Inflammatory macrophage (primary cell): ENCODE measurements at places on chromosomes 7 and 10.

- DNase-seq, result no peak
These were observed 46.1 kb downstream of the CYTH3 start for GRCh38 chr7:6226194-6226799.

- DNase-seq, result no peak
These were observed 9.6 kb upstream of the ZNF487 start for GRCh38 chr10:43427166-43427825.

DNA sequence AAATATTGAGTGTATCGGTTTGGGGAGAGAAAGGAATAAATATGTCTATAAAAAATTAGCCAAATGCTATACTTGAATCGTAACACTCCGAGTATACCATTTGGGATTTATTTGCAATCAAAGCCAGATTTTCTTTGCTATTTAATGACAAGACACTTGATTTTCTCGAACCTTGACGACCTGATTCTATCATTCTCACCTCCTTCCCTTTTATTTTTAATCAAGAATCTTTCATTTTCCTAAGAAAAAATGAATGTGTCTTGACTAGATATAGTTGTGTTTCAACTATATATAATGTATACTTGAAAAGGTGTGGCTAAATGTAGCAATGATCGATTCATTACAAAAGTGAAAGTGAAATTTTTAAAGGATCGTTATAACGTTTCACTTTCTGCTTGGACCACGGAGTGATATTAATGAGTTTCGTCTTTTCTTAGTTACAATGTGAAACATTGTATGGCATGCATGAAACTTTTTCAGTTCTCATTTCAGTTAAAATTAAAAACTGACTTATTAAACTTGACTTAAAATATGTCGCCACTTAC lies 562 bp downstream of the NUB1 start:
- no peak for DNase-seq

DNA sequence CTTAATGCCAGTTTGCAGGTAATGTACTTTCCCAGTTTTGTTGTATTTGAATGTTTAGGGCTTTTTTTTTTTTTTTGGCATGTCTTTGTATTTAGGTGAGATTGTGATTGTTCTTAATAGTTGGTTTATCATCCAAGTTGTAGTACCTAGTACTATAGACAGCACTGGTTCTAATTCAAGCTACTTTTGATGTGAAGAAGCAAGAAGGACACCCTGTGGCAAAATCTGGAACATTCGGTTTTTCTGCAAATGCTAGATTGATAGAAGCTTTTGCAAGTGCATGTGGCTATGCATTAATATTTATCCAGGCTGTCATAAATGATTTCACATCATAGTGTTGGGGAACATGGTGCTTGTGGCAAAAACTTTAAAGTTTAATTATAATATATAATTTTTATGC lies 248.9 kb downstream of the FOXP2 start:
- DNase-seq, result no peak

DNA sequence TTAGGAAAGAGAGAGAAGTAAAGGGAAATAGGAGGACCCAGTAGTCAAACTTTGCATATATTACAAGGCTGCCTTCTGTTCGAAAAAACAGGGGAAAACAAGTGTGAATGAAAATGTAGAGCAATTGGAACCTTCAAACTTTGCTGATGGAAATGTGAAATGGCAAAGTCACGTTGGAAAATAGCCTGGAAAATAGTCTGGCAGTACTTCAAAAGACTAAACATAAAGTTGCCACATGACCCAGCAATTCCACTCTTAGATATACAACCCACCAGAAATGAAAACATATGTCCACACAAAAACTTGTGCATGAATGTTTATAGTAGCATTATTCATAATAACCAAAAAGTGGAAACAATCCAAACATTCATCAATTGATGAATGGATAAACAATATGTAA lies 78.6 kb upstream of the IFRD1 start:
- DNase-seq, result no peak

- DNase-seq, result no peak
These were observed 164.3 kb downstream of the SUGCT start for GRCh38 chr7:40299097-40299496.
